NCI-H1105 treated with DMSO at 0.1 percent for 48 hours (cell line): ENCODE measurements at places on chromosomes 13 and 19.

DNA sequence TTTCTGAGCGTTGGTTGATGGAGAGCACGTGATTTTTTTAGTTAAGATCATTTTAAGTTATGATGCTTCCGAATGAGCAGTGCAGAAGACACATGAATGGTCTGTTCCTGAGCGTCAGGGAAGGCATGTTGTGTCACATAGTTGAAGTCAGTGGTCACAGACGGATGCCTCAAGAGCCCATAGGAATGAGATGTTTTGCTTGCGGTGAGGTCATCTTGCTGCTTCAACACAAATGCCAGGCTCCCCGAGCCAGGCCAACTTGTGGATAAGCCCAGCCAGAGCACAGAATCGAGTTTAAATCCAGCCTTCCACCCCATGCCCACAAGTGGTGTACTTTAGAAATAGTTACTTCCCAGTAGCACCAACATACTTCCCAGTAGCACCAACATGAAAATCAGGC is 5.4 kb downstream of the UPF3A start:
- no peak for DNase-seq

GRCh38 chr13:100365680-100366079 is 222.9 kb downstream of the GGACT start:
- no peak for DNase-seq

DNA sequence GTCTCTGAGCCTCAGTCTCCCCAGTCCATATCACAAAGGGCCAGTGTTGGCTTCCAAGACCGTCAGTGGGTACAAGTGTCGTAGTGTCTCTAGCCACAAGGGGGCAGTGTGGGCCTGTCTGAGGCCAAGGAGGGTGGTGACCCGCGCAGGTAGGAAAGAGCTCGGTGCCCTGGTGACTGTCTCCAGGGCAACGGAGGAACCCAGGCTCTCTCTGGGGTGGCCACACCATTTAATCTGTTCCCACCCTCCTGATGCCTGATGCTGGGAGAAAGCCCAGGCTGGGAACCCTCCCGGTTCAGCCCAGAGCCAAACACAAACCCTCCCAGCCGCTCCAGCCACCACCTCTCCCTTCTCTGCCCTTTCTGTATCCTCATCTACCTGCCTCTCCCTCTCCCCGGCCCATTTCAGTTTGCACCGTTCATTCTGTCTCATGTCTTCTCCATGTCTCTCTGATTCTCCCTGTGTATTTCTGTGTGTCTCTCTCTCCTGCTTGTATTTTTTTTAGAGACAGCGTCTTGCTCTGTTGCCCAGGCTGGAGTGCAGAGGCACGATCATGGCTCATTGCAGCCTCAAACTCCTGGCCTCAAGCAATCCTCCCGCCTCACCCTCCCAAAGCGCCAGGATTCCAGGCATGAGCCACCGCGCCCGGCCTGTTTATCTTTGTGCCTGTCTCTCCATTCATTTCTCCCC is 17.5 kb upstream of the MEIS3 start:
- DNase-seq, result peak; percentile 85

DNA sequence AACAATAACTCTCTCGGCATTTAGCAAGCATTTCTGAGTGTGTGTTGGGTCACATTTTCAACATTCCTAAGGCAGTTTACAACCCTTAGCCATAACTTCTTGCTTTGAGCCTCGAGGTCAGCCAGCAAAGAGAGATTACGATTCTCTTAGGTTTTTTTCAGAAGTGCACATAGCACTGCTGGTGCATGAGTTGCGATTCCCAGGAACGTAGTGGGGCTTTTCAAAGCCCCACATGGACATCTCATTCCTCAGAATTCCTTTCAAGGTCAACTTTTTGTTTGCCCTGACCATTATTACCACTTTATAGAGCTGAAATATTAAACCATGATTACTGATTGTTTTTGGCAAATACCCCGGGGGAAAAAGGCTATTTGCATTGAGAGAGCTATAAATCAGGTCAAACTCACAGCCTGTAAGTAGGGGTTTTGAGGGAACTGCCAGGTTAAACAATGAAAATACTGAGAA is 705.3 kb downstream of the GPC5 start:
- peak; percentile 40 for DNase-seq

GRCh38 chr19:47509973-47510372 is 4.9 kb downstream of the NAPA start:
- DNase-seq, result no peak

DNA sequence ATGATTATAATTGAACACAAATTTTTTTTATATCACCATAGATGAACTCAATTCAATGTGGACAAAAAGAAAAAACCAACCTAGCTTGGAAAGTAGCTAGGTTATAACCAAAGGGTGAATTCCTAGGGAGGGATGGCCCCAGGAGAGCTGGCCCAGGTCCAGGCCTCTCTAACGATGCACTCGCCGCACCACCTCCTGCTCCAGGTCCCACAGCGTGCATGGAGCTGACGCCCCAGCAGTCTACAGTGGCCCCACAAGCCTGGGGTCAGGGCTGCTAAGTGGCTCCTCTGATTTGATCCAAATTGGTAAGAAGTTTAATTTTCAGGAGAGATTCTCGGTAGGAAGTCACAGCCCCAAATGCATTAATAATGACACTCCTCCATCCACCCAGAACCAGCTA is 48.8 kb downstream of the TSHZ3 start:
- DNase-seq, result no peak

DNA sequence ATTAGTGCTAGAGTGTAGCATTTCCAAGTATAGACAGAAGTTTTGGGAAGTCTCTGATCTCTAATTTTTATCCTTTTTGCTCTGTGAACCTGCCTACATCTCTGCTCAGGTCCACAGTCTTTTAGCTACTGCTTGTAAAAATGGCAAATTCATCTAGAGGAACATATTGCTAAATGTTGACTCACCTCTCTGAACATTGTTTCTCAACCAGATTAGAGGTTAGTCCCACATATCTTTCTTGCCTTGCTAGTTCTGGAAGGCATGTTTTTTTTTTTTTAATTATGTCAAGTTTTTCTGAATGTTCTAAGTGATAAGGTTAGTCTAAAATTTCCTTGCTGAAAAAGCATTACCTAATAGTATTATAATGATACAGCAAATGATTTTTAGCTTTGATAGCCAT is 2889.6 kb upstream of the PCDH20 start:
- DNase-seq, result no peak

DNA sequence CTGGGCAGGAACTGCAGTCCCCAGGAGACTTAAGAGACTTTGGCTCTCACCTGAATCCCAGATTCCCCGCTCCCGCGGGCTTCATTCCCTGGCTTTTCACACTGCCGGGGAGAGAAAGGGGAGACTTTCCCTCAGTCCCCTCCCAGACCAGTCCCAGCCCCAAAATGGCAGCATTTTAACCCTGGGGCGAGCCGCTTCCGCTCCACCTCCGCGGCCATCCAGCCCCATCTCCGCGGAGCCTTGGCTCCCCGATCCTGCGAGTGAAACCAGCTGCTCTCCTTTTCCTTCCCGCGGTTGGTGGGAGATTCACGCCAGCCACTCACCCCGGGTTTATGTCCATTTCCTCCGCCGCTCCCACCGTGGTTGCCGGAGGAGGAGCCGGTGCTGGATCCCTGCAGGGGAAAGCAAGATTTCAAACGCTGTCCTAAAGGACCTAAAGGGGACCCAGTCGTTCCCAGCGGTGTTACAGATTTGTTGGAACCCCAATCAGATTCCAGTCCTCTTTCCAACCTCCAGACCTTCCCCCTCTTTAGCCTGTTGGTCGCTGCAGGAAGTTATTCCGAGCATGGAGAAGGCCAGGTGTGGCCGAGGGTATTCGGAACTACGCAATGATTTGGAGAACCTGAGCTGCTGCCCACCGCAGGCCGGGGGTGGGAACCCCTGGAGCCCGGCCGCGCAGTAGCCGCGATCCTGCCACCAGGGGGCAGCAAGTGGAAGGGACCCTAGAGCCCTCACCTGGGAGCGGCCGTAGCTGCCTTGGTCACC is 3.4 kb downstream of the DMKN start:
- DNase-seq, result peak; percentile 81

GRCh38 chr13:107553838-107554237 is 661.5 kb downstream of the LIG4 start:
- DNase-seq, result no peak

DNA sequence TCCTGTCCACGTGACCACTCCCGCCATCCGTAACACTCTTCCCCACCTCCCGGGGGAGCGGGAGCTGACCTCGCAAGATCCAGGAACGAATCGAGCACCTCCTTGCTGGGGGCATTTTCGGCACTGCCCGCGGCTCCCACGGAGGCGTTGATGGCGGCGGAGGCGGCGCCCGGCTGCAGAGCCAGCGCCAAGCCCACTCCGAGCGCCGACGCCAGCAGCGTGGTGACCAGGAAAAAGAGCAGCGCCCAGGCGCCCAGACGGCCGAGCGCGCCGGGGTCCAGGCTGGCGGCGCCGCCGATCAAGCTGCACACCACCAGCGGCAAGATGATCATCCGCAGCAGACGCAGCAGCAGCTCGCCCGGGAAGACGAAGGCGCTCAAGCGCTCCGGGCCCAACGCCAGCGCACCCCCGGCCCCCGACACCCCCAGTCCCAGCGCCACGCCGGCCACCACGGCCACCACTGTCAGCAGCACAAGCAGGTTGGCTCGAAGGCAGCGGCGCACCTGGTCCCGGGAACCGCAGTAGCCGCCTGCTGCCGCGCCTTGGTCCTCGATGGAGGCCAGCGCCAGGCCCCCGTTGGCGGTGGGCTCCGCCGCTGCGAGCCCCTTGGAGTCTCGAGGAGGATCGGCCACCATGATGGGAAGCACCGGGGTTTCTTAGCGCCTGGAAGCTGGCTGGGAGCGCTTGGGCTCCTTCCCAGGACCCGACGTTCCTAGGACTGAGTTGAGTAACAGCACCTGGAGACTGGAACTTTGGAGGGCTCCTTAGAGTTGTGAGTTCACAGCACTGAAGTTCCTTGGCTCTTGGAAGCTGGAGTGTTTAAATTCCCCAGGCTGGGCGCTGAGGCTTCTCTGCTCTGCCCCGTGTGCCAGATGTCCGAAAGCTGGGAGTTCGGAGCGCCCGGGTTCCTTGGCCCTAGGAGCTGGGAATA is 798 bp downstream of the SLC1A5 start:
- DNase-seq, result peak; percentile 45

- no peak for DNase-seq
Measured at GRCh38 chr13:81874681-81875661, 1534.0 kb upstream of the SPRY2 start.

DNA sequence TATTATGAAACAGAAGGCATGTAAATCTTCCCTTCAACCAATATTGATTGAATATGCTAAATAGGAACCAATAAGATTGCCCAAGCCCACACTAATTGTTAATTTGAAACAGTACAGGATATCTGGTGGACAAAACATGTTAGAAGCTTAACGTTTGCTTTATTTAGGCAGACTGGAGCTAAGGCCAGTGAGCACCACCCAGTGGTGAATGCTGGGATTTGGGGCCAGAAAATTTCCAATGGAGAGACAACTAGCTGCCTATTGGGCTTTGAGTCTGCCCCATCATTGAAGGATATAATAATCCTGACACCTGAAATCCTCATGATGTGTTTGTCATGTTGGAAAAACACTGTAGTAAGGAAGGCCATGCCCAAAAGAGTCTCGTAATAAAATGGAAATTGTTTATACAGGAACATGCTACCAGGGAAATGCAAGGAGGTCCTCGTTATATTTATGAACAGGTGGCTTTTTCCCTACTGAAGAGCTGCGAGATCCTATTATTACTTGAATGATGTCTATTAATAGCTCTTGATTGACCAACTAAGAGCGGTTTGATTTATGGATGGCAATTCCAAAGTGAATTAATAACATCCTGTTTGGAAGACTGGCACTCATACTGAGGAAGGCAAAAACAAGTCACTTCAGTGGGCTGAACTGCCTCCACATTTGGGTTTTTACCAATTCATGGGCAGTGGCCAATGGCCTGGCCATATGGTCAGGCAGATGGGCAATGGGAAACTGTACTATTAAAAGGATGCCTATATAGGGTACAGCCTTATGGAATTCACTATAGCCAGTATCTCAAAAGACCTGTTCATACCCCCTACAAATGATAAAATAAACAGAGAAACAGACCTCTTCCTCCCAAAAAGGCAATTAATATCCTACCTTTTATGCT is 8.7 kb downstream of the SIGLECL1 start:
- DNase-seq, result peak; percentile 1

DNA sequence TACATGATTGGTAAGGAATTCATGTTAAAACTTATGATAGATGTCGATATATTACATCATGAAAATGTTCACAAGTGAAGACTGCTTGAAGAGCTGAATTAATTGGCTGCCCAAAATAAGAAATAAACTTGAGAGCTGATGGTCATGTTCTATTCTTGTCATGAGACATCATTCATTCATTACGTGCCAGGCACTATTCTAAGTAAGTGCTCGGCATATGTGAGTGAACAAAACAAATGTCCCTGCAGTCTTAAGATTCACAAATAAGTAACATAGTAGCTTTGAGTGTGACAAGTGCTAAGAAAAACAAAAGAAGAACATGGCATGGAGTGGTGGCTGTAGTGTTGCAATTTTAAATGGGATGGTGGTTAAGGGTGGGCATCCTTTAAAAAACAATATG is 329.3 kb downstream of the SUCLA2 start:
- DNase-seq, result no peak

DNA sequence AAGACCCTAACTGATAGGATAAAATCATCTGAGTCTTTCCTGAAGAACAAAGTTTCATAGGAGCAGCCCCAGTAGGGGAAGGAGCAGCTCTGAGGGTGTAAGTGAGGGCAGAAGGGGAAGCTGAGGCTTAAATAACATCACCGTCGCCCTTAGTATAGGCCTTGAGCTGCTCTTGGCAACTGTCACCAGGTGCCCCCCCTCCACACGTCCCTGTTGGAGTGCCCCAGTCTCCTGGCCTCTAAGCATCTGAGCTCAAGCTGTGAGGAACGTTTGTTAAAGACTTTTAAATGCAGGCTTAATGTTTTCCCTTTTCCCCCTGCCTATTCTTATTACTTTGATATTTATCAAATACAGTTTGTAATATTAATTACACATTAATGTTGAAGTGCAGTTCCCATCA is 170.6 kb downstream of the ZIC5 start:
- DNase-seq, result no peak

DNA sequence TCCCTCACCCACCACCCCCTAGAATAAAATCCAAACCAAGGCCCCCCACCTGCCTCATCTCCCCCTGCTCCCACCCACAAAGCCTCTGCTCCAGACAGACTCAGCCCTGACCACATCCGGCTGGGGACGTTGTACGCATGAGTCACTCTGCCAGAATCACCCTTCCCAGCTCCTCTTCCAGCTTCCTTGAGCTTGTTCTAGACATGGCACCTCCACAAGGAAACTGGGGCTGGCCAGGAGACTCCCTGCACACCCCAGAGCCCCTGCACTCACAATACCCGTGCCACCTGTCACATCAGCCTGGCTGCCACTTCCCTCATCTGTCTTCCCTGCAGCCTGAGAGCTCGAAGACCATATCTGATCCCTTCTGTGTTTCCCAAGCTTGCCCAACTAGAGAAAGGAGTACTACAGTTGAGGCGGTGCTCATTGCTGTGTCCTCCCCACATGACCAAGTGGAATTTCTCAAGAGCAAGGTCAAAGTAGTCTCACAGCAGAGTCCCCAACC is 9.7 kb downstream of the DEDD2 start:
- no peak for DNase-seq

GRCh38 chr13:26824581-26824980 is 64.0 kb upstream of the GPR12 start:
- no peak for DNase-seq

DNA sequence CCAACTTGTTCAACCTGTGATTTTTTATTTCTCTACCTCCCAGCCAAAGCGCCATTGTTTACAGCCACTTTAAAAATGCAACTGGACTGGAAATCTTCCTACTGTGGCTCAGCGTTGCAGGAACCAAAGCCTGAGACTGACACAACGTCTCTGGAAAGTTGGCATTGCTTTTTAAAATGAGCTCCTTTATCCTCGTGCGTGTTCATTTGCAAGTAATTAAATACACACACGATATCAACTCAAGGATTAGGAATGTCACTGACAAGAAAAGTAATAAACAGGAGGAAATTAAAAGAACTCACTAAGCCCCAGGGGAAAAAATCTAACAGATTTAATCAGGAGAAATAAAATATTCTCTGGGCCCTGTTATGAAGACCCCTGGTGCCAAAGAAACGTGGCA is 184.6 kb upstream of the IRS2 start:
- no peak for DNase-seq
